Activated CD4-positive, alpha-beta T cell treated with anti-CD3 and anti-CD28 coated beads for 48 hours (primary cell): ENCODE measurements at places on chromosomes 7 and 10.

GRCh38 chr10:124563320-124564040 lies 101.9 kb downstream of the LHPP start:
- DNase-seq = no peak

DNA sequence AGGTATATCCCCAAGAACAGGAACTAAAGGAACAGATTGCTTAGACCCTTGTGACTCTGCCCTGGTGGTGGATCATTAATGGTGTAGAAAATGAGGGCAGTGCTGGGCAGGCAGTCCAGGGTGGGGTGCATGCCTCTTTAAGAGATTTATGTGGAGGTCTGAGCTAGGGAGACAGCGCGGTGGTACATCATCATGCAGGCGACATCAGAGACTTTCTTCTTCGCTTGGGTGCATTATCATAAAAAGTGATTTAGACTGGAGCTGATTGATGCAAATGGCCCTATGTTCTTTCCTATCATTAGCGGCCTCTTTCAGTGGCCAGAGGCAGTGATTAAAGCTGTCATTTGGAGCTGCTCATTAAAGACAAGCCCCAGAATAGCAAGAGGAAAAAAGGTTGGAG lies 519.1 kb upstream of the GALNT17 start:
- DNase-seq = no peak

DNA sequence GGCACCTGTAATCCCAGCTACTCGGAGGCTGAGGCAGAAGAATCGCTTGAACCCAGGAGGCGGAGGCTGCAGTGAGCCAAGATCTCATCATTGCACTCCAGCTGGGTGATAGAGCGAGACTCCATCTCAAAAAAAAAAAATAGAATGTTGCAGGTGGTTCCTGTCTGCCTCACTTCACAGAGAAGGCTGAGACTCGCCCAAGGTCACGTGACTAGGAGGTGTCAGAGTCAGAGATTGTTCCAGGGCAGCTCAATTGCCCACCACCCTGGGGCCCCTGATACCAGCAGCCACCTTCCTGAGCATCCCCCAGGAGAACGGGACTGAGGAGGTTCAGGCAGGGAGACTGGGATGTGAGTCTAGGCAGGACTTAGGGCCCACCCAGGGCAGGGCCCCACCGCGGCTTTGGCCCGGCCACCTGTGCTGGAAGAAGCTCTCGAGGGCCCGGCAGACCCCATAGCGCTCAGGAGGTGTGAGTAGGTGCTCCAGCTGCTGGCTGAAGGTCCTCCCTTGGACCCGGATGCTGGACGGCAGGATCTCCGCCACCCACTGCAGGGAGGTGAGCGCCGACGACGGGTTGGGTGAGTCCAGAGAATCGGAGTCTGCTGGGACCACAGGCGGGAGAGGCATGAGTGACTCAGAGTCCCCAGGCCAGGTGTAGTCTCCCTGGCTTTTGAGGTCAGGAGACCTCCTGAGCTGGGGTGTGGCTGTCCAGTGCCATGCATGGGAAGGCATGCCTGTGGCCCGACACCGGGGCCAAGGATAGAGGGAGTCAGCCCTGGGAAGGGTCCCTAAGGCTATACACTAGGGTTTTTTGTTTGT lies 30.9 kb downstream of the GRID2IP start:
- DNase-seq = no peak

DNA sequence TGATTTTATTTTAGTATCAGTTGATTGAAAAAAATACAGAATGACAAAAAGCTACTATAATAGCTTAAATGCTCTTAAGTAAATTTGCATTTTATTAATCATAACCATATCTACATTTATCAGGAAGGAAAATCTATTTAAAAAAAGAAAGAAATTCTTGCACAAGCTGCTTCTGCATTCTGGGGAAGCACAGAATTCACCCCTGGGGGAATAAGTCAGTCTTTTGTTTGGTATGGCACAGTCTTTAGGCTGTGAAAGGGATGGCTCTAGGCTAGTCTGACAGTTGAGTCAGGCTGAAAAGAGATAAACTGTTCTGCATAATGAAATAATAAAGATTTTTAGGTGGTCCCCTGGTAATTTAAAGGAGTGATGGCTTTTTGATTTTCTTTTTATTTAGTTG lies 37.9 kb downstream of the HTR7 start:
- no peak for DNase-seq

- no peak for DNase-seq
These were observed 252.6 kb downstream of the BAMBI start for GRCh38 chr10:28929942-28930341.

DNA sequence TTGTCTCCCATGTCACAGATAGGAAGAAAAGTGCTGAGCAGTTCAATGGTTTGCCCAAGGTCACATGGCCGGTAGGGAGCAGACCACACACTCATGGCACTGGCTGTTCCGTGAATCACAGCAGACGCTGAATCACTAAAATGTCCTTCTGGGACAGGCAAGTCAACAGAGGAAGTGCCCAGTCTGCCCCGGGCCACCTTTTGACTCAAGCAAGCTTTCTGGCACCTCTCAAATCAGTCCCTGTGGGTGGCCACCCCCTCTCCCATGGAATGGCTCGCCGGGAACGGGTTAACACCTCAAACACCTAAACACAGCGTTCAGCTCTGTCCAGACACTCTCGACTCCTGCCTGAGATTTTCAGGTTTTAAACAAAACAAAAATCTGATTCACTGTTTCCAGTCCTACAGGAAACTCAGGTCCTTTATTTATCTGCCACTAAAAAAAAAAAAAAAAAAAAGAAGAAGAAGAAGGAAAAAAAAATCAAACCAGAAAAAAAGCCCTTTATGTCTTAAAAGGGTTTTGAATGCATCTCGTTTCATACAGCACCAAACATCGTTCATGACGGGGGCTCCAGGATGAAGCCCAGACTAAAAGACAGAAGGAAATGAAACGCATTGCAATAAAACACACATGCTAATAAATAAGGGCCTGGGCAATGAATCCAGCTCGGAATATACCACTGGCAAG lies 15.5 kb downstream of the CARD11 start:
- DNase-seq = peak; percentile 74

- DNase-seq = no peak
These were observed 94.6 kb upstream of the LRRC4 start for GRCh38 chr7:128125816-128126215.

GRCh38 chr10:132007681-132008080 lies 26.0 kb upstream of the BNIP3 start:
- DNase-seq = no peak

GRCh38 chr10:131579251-131580071 lies 267.9 kb upstream of the TCERG1L start:
- no peak for DNase-seq
